ENCODE measurements at places on chromosomes 6 and 20. TPM values are rescaled to one million over a fixed set of nuclear protein-coding genes. Genes with fewer than 3 reads are reported as not detected.

The SNAP25 gene
- total RNA-seq: 0.32 TPM

GRCh38 chr6:119324718-119325117 is 24.8 kb downstream of the MAN1A1 start:
- H3K27ac ChIP-seq: no peak overlapping the region
- no peak for DNase-seq
- H3K4me3 ChIP-seq: no peak overlapping the region
- H3K4me1 ChIP-seq: no peaks in the 10 kb centered on the region
- H3K36me3 ChIP-seq: no peaks in the 10 kb centered on the region

The UNC5CL gene
- 2.0 TPM for total RNA-seq

DNA sequence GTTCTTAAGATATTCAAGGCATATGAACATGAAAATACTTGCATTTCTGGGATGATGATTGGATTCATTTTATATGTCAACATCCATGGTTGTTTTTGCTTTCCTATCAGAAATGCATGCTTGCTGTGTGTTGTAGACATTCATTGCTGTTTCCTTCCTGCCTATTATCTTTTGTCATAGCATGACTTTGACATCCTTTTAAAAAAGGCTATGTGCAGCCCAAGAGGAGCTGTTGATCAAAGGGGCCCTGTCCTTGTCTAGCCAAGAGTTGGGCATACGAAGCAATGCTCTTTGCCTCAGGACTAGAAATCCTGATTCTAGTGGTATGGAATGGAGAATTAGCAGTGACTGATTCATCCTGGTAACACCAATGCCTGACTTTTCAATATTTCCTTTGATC is 143.1 kb downstream of the RNF144B start:
- H3K4me1 ChIP-seq: no peaks in the 10 kb centered on the region
- no peaks in the 10 kb centered on the region for H3K27me3 ChIP-seq
- no peak for DNase-seq
- H3K4me3 ChIP-seq: no peak overlapping the region
- no peak overlapping the region for H3K27ac ChIP-seq

- H3K4me3 ChIP-seq: no peak overlapping the region
- no peaks in the 10 kb centered on the region for H3K4me1 ChIP-seq
- no peak for DNase-seq
- no peaks in the 10 kb centered on the region for H3K36me3 ChIP-seq
- no peaks in the 10 kb centered on the region for H3K27me3 ChIP-seq
Measured at GRCh38 chr20:62178316-62179161, 4.3 kb upstream of the MTG2 start.

The ACTL10 gene
- total RNA-seq: 3.4 TPM

All from breast epithelium (tissue), 4 donors.